ENCODE measurements at places on chromosomes 12 and 14.

DNA sequence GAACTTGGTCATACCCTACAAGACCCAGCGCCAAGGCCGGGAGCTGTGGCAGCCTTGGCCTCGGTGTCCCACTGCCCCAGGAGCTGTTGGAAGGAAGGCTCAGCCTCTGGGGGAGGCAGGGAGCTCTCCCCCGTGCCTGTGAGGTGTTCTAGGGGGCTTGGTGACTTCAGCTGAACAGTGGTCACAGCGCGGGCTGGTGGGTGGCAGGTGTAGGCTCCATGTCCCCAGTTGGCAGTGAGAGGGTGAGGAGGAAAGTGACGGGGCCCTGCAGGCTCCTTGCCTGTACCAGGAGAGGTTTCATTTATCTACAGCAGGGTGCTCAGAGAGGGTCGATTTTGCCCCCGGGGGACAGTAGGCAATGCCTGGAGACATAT lies 47.5 kb downstream of the DLK1 start:
- DNase-seq: no peak

GRCh38 chr12:32163596-32163995 lies 56.9 kb downstream of the BICD1 start:
- peak; percentile 91 for DNase-seq

GRCh38 chr12:67352682-67353081 lies 83.5 kb downstream of the CAND1 start:
- DNase-seq: no peak

GRCh38 chr12:47268501-47269454 lies 189.0 kb upstream of the AMIGO2 start:
- DNase-seq: no peak

DNA sequence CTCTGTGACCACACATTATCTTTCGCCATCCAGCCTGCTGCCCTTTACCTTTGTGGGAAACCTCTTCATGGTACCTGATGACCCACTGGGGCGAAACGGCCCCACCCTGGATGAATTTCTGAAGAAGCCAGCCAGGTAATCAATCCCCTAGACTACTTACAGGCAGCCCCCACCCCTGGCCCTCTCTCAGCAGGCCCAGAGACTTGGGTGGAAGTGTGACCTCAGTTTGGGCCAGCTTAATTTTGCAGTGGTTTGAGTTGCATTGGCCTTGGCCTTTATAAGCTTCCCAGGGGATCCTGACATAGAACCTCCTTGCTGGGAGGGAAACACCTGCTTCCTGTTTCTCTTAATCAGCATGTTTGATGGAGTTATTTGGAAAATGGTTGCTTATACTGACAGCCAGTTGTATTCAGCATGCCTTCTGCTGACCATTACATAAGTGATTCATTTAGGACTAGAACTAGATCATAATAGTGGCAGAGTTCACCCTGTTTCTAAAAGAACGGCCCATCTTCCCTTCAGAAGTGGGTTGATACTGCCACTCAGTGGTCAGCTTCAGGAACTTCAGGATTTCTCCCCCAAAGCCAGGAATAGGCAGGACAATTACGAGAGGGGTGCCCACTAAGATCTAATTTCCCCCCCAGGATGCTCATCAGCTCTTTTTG lies 6.1 kb downstream of the SDR39U1 start:
- peak; percentile 98 for DNase-seq

- DNase-seq: no peak
Measured at GRCh38 chr14:97029800-97030199, 232.6 kb downstream of the VRK1 start.

GRCh38 chr14:53409969-53410368 lies 256.8 kb upstream of the DDHD1 start:
- DNase-seq: no peak

DNA sequence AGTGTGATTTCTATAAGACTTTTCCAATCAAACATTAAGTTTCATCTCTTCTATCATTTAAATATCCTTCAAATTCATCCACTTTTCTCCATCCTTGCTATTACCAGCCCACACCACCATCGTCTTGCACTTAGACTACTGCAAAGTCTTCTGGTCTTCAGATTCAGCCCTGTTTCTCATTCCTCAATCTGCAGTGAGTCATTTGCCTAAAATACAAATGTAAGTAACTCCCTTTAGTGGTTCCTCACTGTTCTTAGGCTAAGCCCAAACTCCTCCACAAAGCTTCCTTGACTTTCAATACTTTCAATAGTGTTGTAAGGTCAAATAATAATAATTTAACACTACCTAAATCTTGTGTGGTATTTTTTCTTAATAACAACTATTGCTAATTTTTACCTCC lies 83.3 kb downstream of the PLEKHG7 start:
- DNase-seq: no peak

DNA sequence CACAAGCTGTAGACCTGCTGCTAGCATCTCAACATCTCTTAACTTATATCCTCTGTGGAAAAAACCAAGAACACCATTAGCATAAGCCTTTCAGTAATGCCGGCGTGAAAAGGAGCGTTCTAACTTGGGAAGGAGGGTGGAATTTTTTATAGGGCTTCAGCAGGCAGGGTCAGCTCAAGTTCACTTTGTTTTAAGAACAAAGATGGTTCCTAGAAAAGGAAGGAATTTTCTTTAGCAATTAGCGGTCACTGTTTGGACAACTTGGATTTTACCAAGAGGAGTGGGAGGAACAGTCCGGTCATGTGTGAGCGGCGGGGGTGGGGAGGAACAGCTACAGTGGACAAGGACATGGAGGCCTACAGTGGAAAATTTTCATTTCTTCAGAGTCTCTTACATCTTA lies 35.9 kb downstream of the BBS10 start:
- DNase-seq: no peak

DNA sequence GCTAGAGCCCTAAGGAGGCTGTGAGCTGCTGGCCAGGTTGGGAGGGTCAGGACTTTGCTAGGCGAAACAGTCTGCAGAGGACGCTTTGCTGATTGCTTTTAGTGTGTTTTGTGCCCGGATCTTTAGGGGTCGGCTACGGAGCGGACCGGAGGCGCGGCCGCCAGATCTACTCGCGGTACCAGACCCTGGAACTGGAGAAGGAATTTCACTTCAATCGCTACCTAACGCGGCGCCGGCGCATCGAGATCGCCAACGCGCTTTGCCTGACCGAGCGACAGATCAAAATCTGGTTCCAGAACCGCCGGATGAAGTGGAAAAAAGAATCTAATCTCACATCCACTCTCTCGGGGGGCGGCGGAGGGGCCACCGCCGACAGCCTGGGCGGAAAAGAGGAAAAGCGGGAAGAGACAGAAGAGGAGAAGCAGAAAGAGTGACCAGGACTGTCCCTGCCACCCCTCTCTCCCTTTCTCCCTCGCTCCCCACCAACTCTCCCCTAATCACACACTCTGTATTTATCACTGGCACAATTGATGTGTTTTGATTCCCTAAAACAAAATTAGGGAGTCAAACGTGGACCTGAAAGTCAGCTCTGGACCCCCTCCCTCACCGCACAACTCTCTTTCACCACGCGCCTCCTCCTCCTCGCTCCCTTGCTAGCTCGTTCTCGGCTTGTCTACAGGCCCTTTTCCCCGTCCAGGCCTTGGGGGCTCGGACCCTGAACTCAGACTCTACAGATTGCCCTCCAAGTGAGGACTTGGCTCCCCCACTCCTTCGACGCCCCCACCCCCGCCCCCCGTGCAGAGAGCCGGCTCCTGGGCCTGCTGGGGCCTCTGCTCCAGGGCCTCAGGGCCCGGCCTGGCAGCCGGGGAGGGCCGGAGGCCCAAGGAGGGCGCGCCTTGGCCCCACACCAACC lies 1.5 kb downstream of the HOXC6 start:
- DNase-seq: no peak

DNA sequence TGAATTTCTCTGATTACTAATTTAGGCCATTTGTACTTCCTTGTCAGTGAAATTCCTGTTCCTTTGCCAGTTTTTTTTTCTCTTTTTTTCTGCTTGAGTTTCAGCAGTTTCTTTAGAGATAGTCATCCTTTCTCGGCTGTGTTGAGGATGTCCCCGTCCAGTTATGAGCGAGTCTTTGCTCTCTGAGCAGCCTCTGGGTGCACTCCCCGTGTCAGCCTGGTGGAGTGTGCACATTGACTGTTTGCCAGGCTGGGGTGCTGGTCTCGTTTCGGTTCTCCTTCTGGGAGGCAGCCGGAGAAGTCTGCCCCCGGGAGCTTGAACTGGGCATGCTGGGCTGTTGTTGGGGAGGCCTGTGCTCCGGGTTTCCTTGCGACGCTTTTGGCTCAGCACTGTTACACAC lies 3.0 kb downstream of the PACS2 start:
- DNase-seq: no peak

DNA sequence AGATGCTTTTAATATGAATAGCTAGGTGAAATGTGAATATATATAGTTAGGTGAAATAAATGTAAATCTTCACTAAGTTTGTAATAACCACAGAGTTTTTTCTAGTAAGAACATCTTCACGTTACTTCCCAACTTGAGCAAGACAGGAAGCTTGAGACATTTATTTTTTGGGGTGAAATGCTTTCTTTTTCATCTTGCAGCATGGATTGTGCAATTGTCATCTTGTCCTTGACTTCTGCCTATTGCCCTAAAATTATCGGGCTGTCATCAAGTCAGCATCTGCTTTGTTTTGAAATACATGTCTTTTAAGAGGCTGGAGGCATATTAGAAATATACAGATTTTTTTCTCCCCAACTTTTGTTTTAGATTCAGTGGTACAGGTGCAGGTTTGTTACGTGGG lies 433.9 kb downstream of the PCNX1 start:
- no peak for DNase-seq

DNA sequence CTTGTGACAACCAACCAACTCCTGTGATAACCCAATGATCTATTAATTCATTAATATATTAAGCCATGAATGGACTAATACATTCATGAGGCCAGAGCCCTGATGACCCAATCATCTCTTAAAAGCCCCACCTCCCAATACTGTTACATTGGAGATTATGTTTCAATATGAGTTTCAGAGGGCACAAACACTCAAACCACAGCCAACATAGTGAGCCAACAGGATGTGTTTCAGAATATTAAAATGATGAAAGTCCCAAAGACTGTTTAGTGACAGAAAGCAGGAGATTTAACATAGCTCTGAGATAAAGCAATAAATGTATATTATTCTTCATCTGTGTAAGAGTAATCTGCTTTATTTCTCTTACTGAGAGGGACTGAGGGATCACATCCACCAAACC lies 71.7 kb downstream of the PTPRO start:
- DNase-seq: no peak

GRCh38 chr14:68796418-68797101 lies 3.7 kb upstream of the ZFP36L1 start:
- no peak for DNase-seq

DNA sequence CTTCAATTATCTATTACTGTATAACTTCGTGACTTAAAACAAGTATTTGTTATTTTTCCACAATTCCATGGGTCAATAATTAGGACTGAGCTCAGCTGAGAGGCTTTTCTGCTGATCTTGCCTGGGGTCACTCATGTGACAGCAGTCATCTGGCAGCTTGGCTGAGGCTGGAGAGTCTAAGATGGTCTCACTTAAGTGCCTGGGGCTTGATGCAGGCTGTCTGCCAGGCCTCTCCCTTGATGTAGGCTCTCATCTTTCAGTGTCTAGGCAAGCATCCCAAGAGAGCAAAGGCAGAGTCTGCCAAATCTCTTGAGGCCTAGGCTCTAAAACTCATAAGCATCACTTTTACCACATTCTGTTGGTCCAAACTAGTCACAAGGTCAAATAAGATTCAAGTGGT lies 93.2 kb downstream of the NKX2-1 start:
- DNase-seq: no peak

DNA sequence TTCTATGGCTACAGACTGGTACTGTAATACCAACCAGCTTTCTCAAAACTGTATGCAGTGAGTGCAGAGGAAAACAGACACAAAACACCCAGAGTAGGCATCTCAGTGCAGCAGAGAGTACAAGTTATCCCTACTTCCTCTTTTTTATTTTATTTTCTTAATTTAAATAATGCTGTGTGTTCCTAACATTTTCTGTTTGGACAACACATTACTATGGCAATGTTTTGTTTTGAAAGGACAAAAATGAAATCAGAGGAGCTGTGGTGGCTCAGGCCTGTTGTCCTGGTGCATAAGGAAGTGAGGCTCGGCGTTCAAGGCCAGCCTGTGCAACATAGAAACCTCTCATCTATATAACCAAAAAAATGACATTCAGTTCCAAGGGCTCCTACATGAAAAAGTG lies 33.7 kb upstream of the SELPLG start:
- no peak for DNase-seq

- DNase-seq: no peak
Measured at GRCh38 chr14:38205949-38206665, 1.6 kb upstream of the SSTR1 start.

DNA sequence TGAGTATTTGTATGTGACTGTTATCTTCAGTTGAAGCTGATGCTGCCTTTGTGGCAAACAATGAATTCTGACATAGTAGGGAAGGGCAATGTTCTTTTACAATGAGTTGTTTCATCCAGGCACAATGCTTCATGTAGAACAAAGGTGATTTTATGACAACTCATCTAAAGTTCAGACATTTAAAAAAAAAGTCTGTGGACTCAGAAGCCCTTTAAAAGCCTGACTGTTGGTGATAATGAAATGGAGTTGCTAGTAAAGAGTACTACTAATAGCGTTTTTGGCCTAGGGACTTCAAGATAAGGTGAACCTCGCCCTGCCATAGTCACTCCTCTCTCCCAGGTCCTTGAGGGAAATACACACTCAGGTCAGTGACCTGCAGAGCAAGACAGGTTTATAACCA lies 105.1 kb downstream of the AKAP6 start:
- DNase-seq: no peak

- DNase-seq: no peak
Measured at GRCh38 chr12:57242329-57242690, 8.7 kb downstream of the STAC3 start.

DNA sequence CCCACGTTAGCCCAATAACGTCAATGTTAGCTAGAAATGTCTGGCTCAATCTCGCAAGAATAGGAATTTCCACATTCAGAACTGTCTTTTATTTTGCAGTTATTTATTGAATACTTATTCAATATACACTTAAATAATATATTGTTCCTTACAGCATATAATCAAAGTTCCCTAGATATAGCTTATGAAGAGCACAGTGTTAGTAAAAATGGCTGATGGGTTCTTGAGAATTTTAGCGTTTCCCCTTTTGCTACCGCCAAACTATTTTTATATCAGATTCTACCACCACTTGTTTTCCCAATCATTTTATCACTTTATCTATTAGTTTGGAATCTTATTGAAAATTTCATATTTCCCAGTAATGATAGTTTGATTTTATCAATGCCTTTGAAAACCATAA lies 12.7 kb downstream of the EPS8 start:
- DNase-seq: no peak

DNA sequence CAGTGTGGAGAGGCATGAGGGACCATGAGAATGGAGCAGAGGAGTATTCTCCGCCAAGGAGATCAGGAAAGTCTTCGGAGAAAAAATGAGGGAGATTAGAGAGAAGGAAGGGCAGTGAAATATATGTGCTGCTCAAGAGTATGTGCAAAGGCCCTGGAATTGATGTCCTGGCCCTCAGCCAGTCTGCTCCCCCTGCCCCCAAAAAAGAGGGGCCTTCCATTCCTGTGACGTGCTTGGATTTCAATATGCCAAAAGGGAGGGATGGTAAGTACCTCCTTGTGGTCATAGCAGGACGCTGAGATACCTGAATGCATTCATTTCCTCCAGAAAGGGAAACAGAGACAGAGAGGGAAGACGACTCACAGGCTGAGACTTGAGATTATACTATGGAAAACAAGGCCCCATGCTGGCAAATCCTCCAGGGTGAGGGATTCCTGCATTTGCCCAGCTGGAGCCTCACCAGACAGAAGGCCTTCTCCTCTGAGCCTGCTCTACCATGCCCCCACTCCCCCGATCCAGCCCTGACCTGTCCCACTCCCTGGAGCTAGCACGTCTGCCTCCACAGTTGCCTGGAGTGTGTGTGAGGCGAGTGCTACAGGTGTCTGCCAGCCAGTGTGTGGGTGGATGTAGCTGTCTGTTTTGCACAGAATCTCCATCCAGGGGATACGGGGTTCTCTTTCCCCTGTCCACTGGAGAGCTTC lies 3.9 kb upstream of the RARG start:
- no peak for DNase-seq

Data from dermis microvascular lymphatic vessel endothelial cell (primary cell).